ENCODE measurements at places on chromosomes 16 and 17.

DNA sequence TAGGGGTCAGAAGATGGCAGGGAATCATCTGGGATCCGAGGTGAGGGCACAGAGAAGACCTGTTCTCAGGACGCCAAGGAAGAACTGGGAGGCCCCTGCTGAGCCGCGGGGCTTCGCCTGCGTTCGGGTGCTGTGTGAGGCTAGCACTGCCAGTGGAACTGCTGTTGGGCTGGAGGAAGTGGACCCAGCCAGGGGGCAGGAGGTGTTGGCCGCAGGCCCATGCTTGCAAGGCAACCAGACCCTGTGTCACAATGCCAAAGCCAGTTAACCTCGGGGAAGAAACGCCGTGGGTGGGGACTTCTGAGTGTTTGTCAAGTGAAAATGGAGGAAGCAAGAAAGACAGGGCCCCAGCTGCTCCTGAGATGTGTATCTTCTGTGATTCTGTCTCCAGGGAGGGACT, 185.5 kb downstream of the LGALS9B start:
- no peak for DNase-seq

- no peak for DNase-seq
Observed at GRCh38 chr17:55546991-55547664, 35.9 kb upstream of the SMIM36 start.

- DNase-seq, result no peak
Observed at GRCh38 chr16:35102780-35103403, 1643.5 kb downstream of the TP53TG3F start.

- peak; percentile 93 for DNase-seq
Observed at GRCh38 chr17:14061666-14062560, 7.4 kb upstream of the COX10 start.

GRCh38 chr17:58192612-58193011, at the start of gene EPX:
Gene EPX, plus strand, starts transcription at chr17:58192726. Its CDS starts 121 bp downstream, at chr17:58192847.
- no peak for DNase-seq

DNA sequence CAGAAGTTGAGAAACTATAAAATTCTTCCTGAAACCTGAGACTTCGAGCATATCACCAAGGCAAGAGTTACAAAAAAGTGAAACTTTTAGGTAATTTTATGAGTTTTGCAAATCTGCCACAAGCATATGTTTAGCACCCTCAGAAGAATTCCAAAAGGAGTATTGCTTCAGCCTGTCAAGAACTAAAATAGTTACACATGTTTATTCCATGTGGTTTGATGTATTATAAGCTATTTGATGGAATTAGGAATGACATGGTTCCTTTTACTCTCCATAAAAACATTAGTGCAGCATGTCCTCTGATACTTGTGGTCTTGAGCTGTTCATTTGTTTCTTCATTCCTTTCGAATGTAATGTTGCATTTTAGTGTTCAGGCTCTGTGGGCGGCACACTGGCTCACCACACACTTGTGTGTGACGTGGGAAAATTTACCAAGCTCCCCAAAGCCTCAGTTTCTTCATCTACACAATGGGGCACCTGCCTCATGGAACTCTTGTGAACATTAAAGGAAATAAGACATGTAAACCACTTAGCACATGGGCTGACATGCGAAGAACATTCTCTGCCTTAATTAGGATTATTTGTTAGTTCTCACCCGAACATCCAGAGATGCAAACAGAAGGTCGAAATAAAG, 204.2 kb upstream of the FOXF1 start:
- DNase-seq, result no peak

DNA sequence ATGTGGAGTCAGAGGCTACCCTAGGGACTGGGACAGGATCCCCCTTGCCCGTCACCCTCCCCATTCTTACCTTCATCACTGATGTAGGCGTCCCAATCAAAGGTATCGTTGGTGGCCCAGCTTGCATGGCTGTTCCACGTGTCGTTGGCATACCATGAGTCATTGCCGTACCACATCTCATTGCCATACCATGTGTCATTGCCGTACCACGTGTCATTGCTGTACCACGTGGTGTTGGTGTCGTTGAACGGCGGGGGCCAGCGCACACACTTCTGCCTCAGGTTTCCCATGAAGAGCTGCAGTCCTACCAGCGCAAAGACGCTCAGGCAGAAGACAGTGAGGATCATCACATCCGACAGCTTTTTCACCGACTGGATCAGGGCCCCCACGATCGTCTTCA, 4.8 kb downstream of the SCN4A start:
- DNase-seq, result no peak

DNA sequence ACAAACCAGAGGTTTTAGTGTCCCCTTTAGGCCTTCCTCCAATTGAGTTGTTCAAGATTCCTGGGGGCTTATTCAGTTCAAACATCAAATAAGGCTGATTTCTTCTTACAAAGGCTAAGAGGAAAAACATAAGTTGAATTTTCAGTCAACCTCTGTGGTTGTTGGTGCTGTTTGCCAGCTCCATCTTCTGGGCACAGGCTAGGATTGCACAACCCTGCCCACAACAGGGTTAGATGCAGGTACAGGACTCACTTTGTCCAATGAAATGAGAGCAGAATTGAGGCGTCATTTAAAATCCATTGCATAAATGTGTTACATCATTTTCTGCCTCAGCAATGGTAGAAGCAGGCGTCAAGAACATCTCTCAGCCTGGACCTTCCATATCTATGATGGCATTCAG, 173.3 kb downstream of the PMP22 start:
- peak; percentile 15 for DNase-seq

GRCh38 chr17:63646488-63646806, 24.2 kb downstream of the MAP3K3 start:
- no peak for DNase-seq

DNA sequence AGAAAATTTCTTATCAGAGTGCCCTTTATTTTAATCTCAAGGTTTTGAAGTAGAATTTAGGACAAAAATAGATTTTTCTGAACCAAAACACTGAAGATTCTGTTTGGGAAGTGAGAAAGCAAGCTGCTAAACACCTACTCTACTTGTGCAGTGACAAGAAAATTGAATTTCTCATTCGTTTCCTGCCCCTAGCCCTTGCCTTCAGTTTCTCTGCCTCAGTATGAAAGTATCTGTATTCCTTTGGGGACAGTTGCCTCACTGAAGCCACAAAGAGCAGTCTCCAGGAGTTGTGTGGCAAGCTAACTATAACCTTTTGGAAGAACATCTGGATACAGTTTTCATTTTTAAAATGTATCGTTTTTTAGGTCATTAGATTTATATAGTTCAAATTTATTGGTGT, 19.7 kb downstream of the MOSMO start:
- DNase-seq, result no peak

GRCh38 chr16:85104821-85105391, 7.4 kb downstream of the CIBAR2 start:
- no peak for DNase-seq

- no peak for DNase-seq
Observed at GRCh38 chr17:27087935-27088766, 205.8 kb upstream of the WSB1 start.

DNA sequence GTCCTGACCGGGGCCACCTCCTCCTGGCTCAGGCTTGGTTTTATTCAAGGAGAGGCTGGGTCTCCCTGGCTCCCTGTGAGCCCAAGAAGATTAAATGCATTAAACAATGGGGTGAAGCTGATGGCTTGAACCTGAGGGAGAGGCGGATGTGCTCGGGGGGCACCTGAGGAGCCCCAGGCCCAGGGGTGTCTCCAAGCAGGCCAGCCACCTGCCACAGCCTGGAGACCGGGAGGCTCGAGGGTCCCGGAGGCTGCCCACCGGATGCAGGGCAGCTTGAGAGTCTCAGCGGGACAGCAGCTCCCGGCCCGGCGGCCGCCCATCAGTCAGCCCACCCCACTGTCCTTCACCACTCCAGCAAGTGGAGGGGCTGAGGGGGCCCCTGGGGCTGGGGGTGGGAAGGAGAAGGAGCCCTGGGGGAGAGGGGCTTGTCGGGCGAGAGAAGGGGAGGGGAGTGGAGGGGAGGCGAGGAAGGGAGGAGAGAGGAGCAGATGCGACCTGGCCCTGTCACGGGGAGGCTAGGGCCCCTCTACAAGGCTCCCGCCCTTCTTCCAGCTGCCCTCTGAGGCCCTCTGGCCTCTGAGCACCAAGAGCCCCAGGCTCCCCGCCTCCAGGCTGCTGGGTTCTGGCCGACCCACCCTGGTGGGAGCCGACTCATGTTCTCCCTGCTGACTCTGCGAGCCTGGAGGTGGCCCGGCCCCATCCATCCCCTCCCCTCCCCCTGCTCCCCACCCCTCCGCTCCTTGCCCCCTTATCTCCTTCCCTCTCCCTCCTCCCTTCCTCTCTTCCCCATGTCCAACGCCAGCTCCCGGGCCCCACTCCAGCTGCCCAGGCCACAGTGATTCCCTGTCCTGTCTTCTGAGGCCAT, 13.2 kb downstream of the CD7 start:
- no peak for DNase-seq

DNA sequence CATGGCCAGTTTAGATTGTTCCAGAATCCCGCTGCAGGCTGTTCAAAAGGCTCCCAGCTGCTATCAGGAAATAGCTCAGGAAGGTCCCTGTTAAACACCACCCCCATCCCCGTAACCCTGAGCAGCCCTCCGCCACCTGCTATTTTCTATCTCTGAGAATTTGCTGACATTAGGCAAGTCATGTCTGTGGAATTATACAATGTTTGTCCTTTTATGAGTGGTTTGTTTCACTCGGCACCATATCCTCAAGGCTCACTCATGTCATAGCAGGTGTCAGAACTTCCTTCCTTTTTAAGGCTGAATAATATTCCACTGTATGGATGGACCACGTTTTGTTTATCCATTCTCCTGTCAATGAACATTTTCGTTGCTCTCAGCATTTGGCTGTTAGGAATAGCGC, 164.3 kb upstream of the FOXF1 start:
- DNase-seq, result no peak

- peak; percentile 1 for DNase-seq
Observed at GRCh38 chr16:11794996-11795886, 1.8 kb downstream of the ZC3H7A start.

DNA sequence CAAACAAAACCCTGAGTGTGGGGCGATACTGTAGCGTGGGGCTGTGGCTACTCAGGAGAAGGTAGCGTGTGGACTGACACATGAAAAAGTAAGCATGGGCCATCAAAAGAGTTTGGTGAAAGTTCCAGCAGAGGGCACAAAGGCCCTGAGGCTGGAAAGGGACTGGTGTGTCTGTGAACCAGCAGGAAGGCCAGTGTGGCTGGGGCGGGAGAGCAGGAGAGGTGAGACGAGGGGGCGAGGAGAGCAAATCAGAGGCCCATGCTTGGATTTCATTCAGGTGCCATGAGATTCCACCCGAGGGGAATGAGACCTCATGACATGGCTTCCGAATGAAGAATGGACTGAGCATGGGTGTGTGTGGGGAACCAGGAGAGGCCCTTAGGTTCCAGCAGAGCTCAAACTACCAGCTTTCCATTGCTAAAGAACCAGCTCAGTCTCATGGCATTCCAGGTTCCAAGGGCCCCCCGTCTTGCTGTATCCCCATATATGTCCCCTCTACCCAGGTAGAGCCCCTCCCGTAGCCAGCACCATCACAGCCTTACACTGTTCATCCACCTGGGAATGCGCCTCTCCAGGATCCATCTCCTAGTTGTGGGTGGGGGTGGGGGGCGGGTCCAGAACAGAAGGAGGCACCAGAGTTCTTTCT, 31.1 kb downstream of the TRPV2 start:
- DNase-seq, result peak; percentile 38

- DNase-seq, result no peak
Observed at GRCh38 chr16:85297881-85298280, 185.6 kb upstream of the CIBAR2 start.

- peak; percentile 71 for DNase-seq
Observed at GRCh38 chr17:18261146-18261515, 669 bp downstream of the MIEF2 start.

DNA sequence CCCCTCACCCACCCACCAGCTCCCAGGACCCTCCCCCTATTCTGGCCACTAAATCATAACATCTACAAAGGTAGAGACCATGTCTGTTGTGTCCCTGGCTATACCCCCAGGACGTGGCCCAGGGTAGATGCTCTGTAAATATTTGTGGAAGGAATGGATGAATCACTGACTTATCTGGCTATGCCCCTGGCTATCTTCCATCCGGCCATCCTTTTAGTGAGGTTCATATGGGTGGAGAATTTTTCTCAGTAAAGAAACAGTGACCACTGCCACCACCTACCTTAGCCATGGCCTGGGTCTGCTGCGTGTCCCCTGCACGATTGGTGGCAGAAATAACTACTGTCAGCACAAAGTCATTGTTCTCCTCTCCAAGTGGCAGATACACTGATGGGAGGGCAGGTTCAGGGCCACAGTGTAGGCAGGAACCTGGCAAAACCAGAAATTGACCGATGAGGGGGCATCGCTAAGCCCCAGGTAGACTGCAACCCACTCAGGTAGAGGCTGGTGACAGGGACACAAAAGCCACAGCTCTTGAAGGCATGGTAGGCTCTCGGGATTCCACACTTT, 63.1 kb upstream of the BCO1 start:
- peak; percentile 85 for DNase-seq

GRCh38 chr17:13740686-13741085, 139.0 kb upstream of the HS3ST3A1 start:
- DNase-seq, result peak; percentile 38

GRCh38 chr16:1088295-1089170, 7.5 kb downstream of the C1QTNF8 start:
- DNase-seq, result no peak

- DNase-seq, result peak; percentile 14
Observed at GRCh38 chr16:86158688-86159360, 259.9 kb downstream of the IRF8 start.

DNA sequence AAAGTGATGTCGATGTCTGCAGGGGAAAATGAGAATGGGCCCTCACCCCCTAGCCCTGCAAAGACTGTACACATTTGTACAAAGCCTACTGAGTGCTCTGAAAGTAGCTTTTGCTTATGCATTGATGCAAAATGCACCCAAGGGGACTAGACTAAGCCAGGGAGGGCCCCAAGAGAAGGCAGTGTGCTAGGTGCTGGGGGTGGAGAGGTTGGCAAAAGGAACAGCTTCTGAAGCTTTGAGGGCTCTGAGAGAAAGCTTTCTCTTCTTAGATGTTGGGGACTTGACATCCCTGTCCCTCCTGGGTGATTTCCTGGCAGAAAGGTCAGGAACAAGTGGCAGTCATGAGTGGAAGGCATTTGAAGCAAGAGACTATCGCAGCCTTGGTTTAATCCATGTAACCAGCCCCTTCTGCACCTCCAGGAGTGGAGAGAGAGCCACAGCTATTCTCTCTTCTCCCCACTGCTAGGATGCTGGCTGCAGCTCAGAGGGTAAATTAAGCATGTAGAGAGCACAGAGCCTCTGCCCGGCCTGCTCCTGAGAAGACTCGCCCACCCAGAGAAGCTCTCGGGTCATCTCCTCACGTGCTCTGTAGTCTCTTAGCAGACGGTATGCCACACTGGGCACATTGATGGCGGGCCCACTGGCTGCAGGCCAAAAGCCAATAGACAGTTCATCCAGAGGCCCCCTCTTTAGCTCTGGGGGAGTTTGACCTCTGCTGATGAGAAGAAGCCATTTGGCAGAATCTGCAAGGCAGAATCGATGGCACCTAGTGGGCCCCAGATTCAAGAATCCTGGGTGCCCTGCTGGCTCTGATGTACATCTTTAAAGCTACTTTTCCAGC, 221.4 kb downstream of the MSI2 start:
- no peak for DNase-seq
